ENCODE measurements at places on chromosomes 1 and 21. TPM values are rescaled to one million over a fixed set of nuclear protein-coding genes. Genes with fewer than 3 reads are reported as not detected.

Gene SLC16A4
- 76.0 TPM for total RNA-seq

Gene AUNIP
- 0.88 TPM for total RNA-seq

Gene LRRC38
- not detected for total RNA-seq

Gene FAM151A
- total RNA-seq = not detected

Gene LENEP
- 0.88 TPM for total RNA-seq

Gene S100A2
- total RNA-seq = 1.8 TPM

Gene CNR2
- total RNA-seq = not detected

Gene INSRR
- 0.29 TPM for total RNA-seq

Gene ZNF683
- total RNA-seq = not detected

Gene CDA
- 0.59 TPM for total RNA-seq

Gene OR2L8
- not detected for total RNA-seq

Gene SYTL1
- total RNA-seq = under 0.01 TPM

Gene PDZK1IP1
- total RNA-seq = not detected

Gene PTPRF
- total RNA-seq = 13.0 TPM

Gene CSMD2
- 0.36 TPM for total RNA-seq

- DNase-seq = no peak
These were observed 173.6 kb downstream of the RERE start for GRCh38 chr1:8643542-8644536.

DNA sequence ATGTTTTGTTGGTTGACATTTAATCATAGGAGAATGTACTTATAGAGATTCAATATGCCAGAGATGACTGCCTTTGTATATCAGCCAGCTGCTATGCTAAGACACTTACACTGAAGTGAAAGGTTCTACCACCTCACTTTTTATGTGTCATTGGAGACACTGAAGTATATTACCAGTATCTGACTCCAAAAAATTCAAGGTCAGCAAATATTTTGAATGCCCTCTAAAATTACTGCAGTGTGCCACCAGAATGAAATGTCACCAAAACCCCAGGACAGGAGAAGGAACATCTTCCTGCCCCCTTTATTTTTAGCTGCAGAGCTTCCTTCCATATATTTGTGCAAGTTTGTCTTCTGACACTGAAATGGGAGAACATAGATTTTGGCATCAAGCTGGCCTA, 141.5 kb downstream of the LRRC40 start:
- no peak for DNase-seq

DNA sequence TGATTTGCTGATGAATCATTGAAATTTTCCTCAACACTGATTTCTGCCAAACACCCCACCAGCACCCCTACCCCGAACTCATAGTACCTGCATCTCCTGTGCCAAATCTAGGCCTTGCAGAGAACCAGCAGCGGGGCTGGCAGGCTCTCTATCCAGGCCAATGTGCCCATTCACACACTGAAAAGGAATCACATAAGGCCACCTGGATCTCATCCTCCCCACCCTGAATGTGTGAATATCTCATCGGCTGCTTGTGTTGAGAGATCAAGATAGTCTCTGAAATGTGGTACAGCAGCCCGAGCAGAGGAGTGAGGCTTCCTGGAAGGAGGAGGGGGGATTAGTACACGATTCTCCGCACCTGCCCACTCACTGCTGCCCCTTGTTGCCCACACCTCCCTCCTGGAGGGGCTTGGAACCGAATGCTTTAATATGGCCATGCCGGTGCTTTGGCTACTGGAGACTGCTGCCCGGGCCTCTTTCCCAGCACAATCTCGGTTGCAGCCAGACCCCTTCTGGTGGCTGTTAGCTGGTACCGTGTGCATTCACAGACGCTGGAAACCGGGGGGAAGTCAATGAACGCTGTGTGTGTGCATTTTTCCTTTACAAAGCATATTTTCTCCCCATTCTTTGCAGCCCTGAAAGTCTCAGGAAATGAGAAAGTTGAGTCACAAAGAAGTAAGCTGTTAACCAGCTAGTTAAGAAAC, 619.5 kb downstream of the MATN1 start:
- peak; percentile 36 for DNase-seq

DNA sequence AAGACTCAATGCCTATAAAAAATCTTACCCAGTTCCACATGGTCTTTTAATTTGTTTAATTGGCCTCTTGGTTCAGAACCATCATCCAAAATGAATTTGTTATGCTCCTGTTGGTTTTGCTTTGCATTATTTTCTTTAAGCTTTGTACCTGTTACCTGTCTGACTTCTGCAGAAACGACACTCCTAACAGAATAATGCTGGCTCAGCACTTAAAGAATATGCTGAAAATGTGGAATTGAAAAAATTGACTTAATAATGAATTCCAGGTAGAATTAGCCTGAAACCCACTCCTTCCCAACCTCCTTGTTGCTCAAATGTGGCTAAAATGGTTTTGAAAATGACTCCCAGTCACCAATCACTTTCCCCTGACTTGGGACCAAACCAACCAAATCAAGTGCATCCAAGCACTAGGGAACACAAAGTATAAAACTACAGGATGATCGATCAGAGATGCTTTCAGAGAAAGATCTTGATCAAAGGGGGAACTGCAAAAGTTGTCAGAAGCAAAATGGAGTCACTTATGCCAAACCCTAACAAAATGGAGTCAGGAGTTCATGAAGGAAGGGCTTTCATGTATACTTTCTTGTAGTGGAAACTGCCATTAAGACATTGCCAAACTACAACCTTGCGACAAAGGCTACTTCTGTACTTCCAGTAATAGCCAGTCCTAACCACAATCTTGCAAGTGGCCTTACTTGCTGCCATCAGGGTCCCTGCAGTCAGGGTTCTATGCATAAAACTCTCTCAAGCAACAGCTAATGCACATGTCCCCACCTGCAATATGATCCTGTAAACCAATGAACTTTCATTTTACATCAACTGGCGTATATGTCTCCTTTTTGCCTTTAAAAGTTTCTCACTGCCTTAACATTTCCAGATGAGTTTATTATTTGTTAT, 5.4 kb downstream of the GBP7 start:
- no peak for DNase-seq

DNA sequence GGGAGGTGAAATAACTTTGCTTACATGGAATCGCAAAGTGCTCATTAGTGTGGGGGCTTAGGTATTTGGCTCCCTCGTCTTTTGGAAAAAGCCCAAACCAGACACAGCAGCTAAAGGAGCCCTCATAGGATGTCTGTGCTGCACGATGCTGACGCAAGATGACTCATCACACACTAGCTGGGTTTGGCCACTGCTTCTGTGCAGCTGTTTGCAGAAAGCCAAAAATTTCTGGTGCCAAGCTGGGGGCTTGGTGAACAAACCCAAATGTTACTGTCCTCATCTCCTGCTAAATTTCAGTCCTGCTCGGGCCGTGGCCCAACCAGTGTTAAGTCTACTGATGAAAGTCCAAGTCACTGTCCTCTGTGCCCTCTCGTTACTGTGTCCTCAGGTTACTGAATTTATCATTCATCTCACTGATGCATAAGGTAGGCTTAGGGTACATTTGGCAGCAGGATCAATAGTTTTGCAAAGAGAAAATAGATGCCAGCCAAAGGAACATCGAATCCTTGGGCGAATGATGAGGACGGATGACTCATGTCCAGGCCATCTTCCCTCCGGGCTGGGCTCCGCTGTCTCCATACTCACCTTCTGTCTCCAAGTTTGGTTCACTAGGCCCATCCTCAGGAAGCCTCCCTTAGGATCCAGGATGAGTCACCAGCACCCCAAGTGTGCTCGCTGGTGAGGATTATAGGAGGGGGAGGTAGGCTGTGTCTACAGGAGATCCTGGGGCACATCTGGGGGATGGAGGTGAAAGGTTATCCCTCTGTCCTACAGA, 177.7 kb downstream of the ADSS2 start:
- peak; percentile 93 for DNase-seq

DNA sequence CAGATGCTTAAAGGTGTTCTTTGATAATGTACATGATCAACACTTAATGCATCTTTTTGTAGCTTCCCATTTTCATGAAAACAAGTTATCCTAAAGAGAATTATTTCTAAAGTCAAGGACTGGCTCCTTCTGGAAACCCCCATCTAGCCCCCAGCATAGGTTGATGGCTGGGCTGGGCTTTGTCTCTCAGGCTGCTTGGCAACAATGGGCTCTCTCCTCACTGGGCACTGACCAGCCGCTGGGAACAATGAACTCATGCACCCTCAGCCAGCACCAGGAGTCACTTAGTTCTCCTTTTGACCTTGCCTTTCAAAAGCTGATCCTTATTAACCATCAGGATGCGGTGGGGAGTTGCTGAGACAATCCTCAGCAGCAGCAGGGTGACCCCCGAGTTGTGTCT, 293.0 kb upstream of the PLXNA2 start:
- DNase-seq = no peak

GRCh38 chr1:46457178-46457577, 32.5 kb upstream of the DMBX1 start:
- DNase-seq = peak; percentile 74

DNA sequence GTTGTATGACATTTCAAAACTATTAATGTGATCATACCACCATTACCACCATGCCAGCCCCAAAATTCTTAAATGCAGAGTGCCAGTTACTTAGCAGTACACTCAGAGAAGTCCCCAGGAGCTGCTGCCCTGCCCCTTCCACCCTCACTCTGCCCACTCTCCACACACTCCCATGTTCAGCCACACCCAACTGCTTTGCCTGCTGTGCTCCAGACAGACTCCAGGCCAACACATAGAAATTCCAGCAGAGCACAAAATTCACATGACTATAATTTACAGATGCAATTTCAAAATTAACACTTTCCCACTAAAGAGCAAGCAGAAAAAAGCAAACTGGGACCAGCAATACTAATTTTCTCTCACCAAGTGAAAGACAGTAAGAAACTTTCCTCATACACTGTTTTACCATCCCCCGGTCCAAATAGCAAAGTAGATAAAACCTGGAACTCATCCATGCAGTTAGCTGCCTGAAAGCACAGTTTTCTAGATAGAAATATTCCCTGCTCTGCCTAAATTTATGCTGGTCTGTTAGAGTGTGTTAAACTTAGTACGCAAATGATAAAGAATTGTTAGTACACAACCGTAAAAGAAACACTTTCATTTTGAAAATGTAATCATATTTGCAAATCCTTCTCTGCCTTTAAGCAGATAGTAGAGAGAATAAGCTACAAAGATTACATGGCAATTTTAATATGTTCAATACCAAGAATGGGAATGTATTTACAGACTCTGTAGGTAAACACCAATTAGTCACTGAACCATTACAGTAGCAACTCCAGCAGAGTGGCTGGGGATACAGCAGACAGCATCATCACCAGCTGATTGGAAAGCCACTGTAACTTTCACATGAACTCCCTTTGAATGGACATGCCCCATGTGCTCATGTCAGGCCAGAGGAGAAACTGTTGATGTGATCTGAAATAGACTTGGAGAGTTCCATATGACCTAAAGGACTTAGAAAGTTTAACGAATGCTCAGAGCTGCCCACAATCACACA, 176.5 kb downstream of the VAV3 start:
- DNase-seq = no peak

- peak; percentile 93 for DNase-seq
These were observed 76.9 kb downstream of the CLIC6 start for GRCh38 chr21:34745557-34746255.

DNA sequence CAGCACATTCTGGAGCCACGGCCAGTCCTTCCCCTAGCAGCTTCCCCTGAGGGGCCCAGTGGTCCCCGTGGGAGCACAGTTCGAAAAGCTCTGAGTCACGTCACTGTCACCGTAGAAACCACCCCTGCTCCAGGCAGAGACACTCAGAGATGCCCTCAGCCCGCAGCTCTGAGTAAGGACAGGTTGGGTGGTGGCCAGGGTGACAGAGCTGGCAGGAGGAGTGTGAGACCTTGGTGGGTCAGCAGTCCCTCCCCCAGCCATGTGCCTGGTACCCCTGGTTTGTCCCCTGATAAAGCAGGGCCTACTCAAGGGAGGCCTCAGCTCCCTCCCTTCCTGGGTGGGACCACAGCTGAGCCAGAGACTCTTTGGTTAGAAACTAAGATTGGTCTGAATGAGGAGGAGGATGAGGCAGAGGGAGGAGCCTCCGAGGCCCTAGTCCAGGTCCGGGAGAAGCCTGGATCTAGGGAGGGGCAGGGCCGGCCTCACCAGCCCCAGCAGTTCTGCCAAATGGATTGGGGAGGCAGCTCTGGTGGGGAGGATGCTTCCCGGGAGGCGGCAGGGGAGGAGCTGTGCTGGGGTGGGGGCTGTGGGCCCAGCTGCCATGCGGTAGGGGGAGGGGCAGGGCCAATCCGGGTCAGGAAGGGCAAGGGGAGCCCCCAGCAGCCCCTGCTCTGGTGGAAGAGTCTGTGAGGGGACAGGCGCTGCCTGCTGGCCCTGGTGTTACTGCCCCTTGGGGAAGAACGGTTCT, 55.2 kb downstream of the SLC9A1 start:
- peak; percentile 98 for DNase-seq

DNA sequence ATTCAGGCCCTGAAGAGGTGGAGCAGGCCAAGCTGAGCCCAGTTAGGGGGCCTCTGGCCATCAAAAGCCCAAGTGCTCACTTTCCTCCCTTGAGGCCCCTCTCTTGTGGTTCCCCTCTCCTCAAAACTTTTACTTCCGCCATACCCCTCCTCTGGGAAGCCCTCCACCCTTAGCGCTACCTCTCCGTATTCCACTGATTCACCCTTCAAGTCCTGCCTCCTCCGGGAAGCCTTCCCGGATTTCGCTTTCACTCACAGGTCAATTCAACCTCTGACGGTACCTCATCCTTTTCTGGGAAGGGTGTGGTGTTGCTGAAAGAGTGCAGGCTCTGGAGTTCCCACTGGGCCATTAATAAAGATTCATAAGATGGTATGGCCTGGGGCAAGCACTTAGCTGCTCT, 19.1 kb downstream of the SPOCD1 start:
- DNase-seq = peak; percentile 37

DNA sequence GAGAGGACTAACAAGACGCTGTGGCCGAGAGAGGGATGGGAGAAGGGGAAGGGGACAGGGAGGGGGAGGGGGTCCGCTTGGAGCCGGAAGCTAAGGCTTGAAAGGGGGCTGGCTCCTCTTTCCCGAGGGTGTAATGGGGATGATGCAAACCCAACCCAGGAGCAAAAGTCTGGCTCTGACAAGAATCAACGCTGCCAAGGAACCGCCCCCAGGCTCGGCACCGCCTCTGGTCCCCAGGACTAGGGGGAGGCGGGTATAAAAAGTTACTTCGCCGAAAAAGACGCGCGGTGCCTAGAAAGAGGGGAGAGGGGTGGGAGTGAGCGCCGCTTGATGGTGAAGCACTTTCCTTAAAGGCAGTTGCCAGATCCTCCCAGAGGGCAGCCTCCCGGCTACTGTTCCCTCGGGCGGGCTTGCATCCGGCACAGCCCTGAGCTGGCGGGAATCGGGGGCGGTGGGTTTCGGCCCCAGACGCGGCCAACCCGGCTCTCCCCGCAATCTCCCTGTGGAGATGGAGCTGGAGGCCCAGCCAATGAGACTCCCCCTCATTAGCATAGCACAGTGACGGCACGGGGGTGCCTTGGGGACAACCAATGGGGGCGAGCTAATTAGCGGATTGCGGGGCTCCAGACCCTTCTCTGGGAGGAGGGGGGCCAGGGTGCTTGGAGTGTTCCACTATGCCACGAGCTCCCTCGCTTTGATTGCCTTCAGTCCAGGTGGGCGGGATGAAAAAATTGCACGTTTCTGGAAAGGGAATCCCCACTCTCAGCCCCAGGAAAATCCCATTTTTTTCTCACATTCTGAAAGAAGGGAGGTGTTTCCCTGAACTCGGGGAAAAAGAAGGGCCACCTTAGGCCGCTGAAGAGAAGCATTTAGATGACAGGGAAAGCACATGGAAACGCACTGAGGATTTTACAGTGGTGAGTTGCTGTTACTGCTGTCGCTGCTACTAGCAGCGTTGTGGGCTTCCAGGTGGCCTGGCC, at the start of gene KCNT2:
Gene KCNT2, minus strand, starts transcription at position 51 of the 980 bp plus-strand sequence. CDS start 131 bp downstream, outside the sequence.
- peak; percentile 74 for DNase-seq

GRCh38 chr1:17546946-17547670, 7.6 kb downstream of the ARHGEF10L start:
- no peak for DNase-seq

Data from osteoblast (primary cell).